ENCODE measurements at places on chromosomes 3 and 15. TPM values are rescaled to one million over a fixed set of nuclear protein-coding genes. Genes with fewer than 3 reads are reported as not detected.

Gene CYP11A1
- total RNA-seq, result not detected

Gene SLC12A8
- total RNA-seq, result 10.5 TPM

Gene P2RY1
- 1.8 TPM for total RNA-seq

Gene P2RY13
- total RNA-seq, result not detected

Gene MEIS2
- total RNA-seq, result 14.9 TPM

Gene TJP1
- total RNA-seq, result 94.0 TPM

Gene ISLR
- total RNA-seq, result not detected

Gene ACTRT3
- total RNA-seq, result 3.5 TPM

Gene VGLL4
- total RNA-seq, result 28.3 TPM

Gene GASK1A
- total RNA-seq, result 0.99 TPM

Gene SPESP1
- total RNA-seq, result 6.2 TPM

Gene B3GALNT1
- total RNA-seq, result 9.0 TPM

Gene STRIT1
- total RNA-seq, result not detected

Gene RASL12
- not detected for total RNA-seq

Gene CDHR4
- not detected for total RNA-seq

Gene ADAMTS7
- total RNA-seq, result 0.49 TPM

Gene LAMB2
- 153 TPM for total RNA-seq

Gene PKM
- total RNA-seq, result 2,686 TPM

Gene UTS2B
- total RNA-seq, result not detected

Gene FBLN2
- total RNA-seq, result 4.0 TPM

Gene SLCO2A1
- 0.11 TPM for total RNA-seq

Gene ADPRH
- 1.0 TPM for total RNA-seq

Gene SOX14
- not detected for total RNA-seq

Gene ADIPOQ
- total RNA-seq, result not detected

Gene SLC6A20
- 0.51 TPM for total RNA-seq

Gene KNL1
- total RNA-seq, result 32.8 TPM

Gene IL17RD
- total RNA-seq, result 1.7 TPM

Gene COL8A1
- total RNA-seq, result 211 TPM

Gene TICRR
- 14.9 TPM for total RNA-seq

Gene C3orf18
- total RNA-seq, result 5.0 TPM

Gene ATP13A5
- not detected for total RNA-seq

Gene RETNLB
- total RNA-seq, result not detected

Gene DUOX2
- total RNA-seq, result 0.39 TPM

Gene BLOC1S6
- 32.5 TPM for total RNA-seq

Gene SCAANT1
- not detected for total RNA-seq

Gene LMAN1L
- not detected for total RNA-seq

Gene PPARG
- 0.63 TPM for total RNA-seq

Gene THSD4
- 44.0 TPM for total RNA-seq

Gene GPR62
- total RNA-seq, result not detected

Gene BFSP2
- not detected for total RNA-seq

Gene SEMA6D
- total RNA-seq, result 1.2 TPM

Gene EBLN2
- total RNA-seq, result 1.9 TPM

Gene CAMKV
- total RNA-seq, result not detected

Gene GOLGA8Q
- total RNA-seq, result 0.21 TPM

Gene DAZL
- total RNA-seq, result not detected

Gene QRICH1
- 61.3 TPM for total RNA-seq

Gene SEMA3F
- total RNA-seq, result 121 TPM

Gene CAND2
- 1.9 TPM for total RNA-seq

Gene GLDN
- not detected for total RNA-seq
